ENCODE measurements at places on chromosomes 6 and 20. TPM values are rescaled to one million over a fixed set of nuclear protein-coding genes. Genes with fewer than 3 reads are reported as not detected.

The TFAP2C gene
- 0.39 TPM for total RNA-seq

The HSPA12B gene
- total RNA-seq: 7.9 TPM

The LTB gene
- total RNA-seq: not detected

The BPIFB1 gene
- total RNA-seq: not detected

The SYNE1 gene
- total RNA-seq: 130 TPM

The LINC00237 gene
- total RNA-seq: not detected

The NOX3 gene
- not detected for total RNA-seq

The EFCAB8 gene
- total RNA-seq: not detected

The ZCCHC3 gene
- 14.2 TPM for total RNA-seq

- no peak for DNase-seq
Measured at GRCh38 chr6:136985502-136985901, 59.3 kb downstream of the IL20RA start.

DNA sequence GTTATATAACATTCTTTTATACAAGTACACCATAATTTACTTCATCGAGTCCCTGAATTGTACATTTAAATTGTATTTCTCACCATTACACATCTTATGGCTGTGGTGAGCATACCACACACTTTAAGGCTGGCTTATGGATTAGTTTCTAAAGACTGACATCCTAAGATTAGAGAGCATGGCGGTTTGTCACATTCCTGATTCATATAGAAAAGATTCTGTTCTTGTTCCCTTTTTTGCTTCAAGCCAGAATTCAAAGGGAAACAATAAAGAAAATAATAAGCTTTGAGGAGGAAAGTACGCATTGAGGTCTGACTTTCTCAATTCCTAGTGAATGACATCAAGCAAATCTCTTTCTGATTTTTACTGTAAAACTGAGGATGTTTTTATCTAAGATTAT lies 2.5 kb downstream of the BTN1A1 start:
- DNase-seq: no peak

DNA sequence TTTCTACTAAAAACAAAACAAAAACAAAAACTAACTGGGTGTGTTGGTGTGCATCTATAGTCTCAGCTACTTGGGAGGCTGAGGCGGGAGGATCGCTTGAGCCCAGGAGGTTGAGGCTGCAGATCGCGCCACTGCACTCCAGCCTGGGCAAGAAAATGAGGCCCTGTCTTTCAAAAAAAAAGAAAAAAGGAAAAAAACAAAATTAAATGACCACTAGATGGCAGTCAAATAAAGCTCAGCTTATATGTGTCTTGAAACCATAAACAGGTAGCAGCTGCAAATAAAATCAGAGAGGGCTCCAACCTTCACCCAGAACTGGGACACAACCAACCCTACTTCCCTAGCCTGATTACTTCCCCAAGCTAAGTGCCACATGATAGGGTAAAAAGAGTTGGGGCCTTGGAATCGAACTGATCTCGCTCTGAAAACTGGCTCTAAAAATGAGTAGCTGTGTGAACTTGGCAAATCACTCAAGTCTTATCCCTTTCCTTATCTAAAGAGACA lies 67.1 kb upstream of the ADGRF4 start:
- no peak for DNase-seq

DNA sequence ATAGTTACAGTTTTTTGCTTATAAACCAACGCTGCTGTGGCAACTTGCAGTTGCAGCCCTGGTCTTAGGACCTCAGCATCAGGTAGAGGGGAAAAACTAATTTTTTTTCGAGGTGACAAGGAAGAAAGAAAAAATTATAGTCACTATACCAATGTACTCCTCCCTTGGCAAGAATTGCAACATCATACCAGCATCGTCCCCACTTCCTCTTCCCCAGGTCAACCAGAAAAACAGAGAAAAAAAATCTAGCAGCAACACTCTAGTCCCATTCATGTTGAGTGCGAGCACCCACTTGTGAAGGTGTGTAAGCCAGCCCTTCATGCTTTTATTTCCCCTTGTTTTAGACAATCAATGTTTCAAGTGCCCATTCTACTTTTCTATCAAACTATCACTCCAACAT lies 13.1 kb upstream of the DCBLD1 start:
- no peak for DNase-seq

DNA sequence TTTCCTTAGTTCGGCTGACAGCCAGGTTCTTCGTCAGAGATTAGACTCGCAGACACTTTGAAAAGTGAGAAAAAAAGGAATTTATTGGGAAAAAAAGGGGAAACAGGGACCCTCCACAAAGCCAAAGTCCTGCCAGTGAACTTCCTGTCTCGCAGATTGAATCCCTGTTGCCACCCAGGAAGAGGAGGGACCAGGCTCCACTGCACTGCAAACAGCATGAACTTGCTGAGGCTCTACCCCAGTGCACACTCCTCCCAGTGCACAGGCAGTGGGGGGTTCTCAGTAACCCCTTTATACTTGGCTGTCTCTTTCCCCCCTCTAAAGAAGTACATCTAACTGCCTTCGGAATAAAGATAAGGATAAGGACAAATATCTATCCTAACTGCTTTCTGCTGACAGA lies 959.0 kb downstream of the GRIK2 start:
- no peak for DNase-seq

GRCh38 chr6:128570680-128571063 lies 50.3 kb upstream of the PTPRK start:
- no peak for DNase-seq

GRCh38 chr6:9388596-9388995 lies 953.3 kb upstream of the SLC35B3 start:
- DNase-seq: no peak

DNA sequence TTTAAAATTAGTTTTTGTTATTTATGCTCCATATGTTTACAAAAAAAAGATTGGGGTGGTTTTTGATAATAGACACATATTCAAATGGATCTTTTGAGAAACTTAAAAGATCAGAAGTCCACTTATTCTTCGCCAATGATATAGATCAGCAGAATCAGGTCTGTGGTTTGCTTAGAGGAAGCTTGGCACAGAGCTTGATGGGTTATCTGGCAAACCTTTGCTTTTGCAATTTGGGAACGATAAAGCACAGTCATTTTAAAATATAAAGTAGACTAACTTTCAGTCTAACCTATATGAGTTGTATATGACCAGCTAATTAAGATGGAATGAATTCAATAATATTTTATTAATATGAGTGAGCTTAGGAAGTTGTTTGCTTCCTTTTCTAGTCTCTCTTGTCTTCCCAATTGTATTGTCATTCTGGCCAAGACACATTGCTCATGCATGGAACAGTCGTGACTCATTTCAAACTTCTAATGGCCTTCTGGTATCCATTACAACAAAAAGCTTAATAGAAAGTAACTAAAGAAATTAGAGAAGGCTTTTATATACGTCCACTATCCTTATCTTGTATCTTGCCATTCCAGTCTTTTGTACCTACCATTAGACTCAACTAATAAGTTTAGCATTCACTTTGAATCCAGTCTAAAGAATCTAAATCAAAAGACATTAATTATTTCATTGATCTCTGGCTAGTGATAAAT lies 118.7 kb downstream of the TBX18 start:
- no peak for DNase-seq

DNA sequence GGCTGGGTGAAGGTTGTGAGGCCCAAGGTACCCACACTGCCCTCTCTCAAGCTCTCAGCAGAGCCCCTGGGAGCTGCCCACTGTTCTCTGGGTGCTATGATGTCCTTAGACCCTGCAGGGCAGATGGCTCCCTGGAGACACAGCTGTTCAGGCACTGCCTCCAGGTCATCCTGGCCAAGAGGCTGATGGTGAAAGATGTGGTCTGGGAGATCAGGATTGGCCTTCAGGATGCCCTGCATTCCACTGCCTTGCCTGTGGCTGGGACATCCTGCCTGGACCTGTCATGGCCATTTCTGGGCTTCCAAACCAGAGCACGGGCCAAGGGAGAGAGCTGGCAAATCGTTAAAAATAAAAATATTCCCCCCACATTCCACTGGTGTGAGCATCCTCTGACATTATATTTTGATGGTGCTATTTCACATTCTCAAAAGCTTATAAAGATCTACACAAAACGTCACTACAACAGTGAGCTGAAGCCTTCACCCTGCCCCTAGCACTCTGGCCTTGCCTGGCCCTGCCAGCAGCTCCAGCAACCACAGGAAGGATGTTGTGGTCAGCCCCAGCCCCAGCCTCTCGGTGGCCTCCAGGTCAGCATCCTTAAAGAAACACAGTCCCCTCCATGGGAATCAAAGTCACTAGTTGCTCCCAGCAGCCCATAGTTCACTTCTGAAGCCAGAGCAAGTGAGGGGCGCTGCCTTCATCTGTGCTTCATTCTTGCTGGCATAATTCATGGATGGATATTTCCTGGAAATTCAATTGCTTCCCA lies 13.5 kb upstream of the KCNK16 start:
- peak; percentile 62 for DNase-seq

DNA sequence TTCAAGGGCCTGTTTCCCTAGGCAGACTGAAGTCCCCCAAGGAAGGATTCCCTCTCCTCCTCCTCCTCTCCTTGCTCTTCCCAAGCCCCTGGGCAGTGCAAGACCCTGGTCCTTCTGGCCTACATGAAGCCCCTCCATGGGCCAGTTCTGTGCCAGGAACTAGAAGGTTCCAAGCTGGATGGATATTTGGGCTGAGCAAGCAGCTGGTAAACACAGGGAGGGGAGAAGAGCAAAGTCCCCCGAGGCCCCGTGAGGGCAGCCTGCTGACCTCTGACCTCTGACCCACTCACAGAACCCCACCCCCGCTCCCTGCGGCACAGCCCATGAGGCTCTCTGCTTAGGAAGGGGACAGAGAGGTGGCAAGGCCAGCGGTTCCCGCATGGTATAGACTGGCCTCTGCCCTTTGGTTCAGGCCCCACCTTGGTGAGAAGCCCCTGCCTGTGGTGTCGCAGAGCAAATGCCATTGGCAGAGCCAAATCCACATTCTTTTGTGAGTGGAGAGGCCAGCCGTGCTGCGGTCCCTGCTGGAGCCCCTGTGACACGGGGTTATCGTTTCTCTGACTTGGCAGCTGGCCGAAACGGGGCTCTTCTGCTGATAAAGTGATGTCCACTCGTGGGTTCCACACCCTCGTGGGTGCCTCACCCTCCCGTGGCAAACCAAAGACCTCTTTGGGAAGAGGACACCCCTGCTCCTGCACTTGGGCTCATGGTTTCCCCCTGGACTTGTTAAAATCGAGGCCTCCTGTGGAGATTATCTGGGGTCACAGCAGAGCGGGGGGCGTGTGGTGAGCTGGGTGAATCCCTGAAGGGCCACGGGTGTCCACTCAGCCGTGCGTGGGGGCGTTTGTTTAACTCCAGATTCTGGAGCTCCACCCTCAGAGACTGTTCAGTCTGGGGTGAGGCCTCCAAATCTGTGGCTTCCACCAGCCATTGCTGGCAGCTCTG lies 2.1 kb upstream of the CHRNA4 start:
- DNase-seq: peak; percentile 45

DNA sequence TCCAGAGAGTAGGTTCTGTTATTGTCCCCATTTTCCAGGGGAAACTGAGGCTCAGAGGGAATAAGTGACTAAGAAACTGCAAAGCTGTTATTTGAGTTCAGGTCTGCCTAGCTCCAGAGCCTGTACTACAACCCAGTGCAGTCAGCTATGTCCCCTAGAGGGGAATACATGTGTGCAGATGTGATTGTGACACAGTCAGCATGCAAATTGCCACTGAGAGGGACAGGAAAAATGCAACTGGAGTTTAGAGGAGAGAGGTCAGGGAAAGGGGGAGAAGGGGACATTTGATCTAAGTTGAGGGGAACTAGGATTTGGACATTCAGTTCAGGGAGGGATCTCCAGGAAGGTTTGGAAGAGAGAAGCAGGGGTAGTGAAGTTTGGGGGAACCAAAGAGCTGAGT lies 38.6 kb upstream of the EPB41L1 start:
- DNase-seq: no peak

- DNase-seq: no peak
Measured at GRCh38 chr20:44946271-44946852, 13.8 kb downstream of the TOMM34 start.

GRCh38 chr6:100246206-100246605 lies 218.5 kb downstream of the SIM1 start:
- no peak for DNase-seq

- DNase-seq: no peak
Measured at GRCh38 chr20:5973971-5974370, 23.5 kb downstream of the MCM8 start.

GRCh38 chr6:138592749-138593123 lies 93.4 kb upstream of the NHSL1 start:
- DNase-seq: no peak

GRCh38 chr6:7148100-7148822 lies 40.5 kb downstream of the RREB1 start:
- DNase-seq: no peak

All from right cardiac atrium (tissue), 5 donors.